ENCODE measurements at places on chromosomes 1 and 21. TPM values are rescaled to one million over a fixed set of nuclear protein-coding genes. Genes with fewer than 3 reads are reported as not detected.

- DNase-seq: no peak
Observed at GRCh38 chr1:30693366-30693765, 30.0 kb downstream of the MATN1 start.

LCE6A gene
- not detected for total RNA-seq

DNA sequence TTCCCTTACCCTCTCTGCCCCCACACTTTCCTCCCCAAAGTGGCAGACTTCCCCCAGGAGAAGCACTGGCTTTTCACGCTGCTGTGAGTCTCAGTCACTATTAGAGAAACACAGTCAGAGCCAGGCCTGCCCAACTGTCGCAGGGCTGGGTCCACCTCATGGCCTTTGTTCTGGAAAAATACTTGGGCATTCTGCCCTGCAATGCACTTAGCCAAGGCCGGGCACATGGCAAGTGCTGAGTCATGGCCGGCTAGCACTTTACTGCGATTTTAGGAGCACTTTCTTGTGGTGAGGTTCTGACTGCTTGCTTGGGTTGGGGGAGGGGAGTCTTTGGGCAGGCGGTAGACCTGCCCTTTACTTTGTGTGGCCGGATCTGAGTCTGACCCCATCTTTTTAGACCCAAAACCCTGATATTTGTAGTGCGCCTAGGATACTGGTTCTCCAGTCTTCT, 7.7 kb downstream of the EPHX1 start:
- DNase-seq: peak; percentile 92

CHI3L2 gene
- total RNA-seq: not detected

VWA5B1 gene
- not detected for total RNA-seq

GRCh38 chr1:45038661-45039364, 26.8 kb downstream of the UROD start:
- DNase-seq: no peak

- no peak for DNase-seq
Observed at GRCh38 chr1:226870026-226870400, 403 bp upstream of the PSEN2 start.

GRCh38 chr1:171299342-171299741, 14.6 kb upstream of the FMO4 start:
- no peak for DNase-seq

DNA sequence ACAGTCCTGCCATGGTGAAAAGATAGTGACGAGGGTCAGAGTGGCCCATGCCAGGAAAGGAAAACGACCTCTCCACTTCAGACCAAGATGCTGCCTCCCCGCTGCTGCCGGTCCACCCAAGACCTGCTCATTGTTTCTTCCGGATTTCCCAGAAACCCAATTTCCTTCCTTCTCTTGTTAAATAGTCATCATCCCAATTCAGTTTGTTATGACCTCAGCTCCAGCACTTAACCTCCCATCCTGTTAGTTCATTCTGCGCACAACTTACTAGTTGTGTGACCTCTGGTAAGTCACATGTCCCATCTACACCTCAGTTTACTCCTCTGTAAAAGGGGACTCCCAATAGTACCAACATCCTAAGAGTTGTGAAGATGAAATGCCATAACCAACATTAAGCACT, 29.9 kb upstream of the PPP1R15B start:
- no peak for DNase-seq

DNA sequence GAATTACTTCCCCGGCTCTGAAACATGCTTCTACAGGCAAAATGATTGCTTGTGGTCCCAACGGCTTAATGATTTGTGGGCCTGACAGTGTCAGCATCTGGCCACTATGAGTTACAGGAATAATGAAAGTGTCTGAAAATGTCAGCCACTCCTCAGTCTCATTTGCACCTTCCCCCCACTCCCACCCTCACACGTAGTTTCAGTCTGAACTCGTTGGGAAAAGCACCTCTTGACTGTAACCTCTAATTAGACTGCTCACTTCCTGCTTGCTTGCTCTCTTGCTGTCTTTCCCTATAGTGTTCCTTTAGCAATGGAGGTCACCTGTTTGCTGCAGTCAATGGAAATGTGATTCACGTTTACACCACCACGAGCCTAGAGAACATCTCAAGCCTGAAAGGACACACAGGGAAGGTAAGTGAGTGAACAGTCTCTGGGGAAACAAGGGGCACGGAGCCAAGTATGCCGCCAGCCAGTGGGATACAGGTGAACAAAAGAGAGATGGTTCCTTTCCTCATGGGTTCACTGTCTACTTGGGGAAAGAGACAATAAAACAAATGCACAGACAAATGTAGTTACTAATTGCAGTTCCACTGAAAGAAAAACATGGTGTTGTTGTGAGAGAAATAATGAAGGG, 27.1 kb downstream of the CFAP57 start:
- no peak for DNase-seq

GCSAML gene
- total RNA-seq: not detected

DNA sequence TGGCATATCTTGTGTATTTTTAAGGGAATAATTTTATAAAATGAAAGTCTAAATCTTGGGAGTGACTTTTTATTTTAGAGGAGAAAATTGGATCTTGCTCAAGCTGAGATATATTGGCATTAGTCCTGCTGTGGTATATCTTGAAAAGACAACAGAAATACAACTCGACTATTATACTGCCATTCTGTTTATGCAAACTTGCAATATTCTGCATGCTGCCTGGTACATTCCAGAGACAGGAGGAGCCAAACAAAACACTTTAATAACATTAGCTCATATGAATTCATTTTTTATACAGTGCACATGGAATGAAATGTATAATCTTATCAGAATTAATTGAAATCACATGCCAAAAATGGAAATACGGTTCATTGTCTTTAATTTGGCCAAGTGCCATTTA, 176.0 kb upstream of the NRIP1 start:
- DNase-seq: no peak

DNA sequence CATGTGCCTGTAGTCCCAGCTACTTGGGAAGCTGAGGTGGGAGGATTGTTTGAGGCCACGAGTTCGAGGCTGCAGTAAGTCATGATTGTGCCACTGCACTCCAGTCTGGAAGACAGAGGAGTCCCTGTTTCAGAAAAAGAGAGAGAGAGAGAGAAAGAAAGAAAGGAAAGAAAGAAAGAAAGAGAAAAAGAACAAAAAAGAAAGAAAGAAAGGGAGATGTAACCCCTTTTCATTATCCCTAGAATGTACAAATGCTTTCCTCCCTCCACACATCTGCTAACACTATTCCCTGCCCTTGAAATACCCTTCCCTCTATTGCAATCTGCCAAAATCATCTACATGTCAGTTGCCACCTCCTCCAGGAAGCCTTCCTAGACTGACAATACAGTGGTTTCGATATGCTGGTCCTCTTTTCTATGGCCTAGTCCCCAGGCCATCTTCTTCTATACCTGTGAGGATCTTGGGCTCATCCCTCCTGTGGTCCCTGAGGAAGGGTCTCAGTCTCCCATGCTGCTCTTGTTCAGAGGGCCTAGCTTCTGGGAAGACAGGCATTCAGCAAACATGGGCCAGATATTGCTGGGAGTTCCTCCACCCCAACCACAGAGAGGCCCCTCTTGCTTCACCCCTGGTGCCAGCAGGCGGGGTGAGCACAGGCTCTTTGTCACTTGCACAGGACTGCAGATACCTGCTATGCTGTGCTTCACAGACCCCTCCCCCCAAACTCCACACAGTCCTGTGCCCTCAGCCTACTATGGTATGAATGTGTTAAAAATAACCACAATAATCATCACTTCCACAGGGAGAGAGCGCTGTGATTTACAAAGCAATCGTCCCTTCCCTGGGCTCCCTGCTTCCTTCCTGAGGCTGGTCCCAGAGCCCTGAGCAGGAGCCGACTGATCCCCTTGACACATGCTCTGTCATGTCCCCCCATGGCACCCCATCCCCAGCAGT, 14.1 kb downstream of the ADGRB2 start:
- DNase-seq: no peak

GRCh38 chr1:30756545-30757351, 826 bp downstream of the LAPTM5 start:
- DNase-seq: peak; percentile 86

All from fibroblast of villous mesenchyme (primary cell).